CD4-positive, CD25-positive, alpha-beta regulatory T cell (primary cell): ENCODE measurements at places on chromosomes 5 and 9.

DNA sequence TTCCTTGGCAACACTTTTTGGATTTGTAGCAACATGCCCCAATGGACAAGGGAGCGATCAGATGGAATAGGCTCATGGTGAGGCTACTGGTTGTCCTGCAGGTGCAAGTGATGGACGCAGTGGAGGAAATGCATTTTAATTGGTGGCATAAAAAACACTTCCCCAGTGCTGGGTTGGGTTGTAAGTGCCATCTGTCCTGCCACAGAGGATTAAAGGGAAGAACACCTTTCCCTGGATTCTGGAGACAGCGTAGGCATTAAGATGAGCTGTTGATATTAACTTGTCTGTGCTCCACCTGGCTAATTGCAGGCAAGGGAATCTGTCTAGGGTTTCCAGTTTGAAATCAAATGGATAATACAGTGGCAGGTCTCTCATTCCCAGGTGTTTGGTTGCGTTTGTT lies 173.4 kb downstream of the ZNF462 start:
- DNase-seq, result no peak

DNA sequence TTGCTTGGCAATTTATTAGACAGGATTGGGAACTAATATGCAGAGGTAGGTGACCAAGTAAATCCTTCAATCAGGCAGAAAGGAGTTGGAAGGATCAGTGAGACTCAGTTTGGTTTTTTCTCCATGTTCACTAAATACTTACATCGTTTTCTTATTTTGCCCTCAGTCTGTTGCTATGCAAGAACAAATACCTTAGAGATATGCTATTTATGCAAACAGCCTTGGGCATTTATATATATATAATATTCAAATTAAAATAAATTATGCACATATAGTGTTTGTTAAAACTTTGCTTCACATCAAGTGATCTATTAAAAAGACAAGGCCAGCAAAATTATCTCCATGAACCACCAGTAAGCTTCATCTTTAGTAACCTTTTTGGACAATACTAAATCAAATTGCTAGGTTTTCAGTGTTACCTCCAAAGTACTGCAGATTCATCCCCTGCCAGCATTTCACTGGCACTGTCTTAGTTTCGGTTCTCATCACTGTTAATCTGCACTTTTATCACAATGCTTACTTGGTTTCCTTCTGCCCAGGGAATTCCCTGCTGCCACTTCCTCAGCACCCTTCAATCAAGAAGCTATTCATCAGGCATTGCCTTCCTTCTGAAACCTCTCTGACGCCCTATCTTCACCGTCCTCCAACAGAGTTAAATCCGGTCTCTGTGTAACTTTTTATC lies 26.0 kb upstream of the LIFR start:
- no peak for DNase-seq

GRCh38 chr9:35035851-35036701 lies 36.3 kb downstream of the VCP start:
- DNase-seq, result peak; percentile 20

DNA sequence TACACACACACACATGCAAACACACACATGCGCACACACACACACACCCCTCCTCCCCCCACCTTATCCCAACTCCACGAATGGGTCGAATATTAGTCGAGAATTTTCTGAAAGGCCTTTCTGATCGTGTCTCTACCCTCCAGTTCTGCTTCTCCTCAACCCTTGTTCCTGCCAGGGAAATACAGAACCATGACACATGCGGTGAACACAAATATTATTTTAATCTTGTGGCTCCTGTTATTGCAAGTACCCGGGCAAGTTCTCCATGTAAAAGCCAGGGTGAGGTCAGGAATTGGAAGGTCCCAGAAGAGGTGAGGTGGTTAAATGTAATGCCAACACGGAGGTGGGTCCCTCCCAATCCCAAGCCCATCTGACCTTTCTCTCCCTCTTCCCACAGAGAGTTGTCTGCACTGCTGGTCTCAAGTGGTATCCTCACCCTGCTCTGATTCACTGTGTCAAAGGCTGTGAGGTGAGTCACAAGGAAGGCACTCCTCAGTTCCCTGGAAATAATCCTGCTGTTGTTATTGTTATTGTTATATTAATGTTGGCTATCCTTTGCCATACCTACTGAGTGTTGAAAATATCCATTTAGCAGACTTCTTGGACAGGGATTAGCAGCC lies 223.7 kb downstream of the PAPPA start:
- no peak for DNase-seq

DNA sequence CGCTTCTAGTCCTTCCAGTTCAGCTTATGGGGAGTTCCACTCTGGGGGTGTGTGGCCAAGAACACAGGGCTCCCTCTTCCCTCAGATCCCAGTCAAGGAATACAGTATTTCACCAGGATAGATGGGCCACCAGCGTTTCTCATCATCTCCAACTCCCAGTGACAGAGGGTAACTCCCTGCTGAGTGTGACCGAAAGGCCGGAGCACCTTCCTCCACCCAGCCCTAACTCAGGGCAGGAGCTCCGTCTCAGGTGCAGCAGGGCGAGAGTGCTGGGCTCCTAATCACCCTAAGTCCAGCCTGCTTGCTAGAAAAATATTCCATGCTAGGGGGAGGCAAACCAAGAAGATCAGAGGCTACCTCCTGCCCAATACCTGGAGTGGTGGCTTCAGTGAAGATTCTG lies 102.6 kb downstream of the ADAMTS2 start:
- no peak for DNase-seq

DNA sequence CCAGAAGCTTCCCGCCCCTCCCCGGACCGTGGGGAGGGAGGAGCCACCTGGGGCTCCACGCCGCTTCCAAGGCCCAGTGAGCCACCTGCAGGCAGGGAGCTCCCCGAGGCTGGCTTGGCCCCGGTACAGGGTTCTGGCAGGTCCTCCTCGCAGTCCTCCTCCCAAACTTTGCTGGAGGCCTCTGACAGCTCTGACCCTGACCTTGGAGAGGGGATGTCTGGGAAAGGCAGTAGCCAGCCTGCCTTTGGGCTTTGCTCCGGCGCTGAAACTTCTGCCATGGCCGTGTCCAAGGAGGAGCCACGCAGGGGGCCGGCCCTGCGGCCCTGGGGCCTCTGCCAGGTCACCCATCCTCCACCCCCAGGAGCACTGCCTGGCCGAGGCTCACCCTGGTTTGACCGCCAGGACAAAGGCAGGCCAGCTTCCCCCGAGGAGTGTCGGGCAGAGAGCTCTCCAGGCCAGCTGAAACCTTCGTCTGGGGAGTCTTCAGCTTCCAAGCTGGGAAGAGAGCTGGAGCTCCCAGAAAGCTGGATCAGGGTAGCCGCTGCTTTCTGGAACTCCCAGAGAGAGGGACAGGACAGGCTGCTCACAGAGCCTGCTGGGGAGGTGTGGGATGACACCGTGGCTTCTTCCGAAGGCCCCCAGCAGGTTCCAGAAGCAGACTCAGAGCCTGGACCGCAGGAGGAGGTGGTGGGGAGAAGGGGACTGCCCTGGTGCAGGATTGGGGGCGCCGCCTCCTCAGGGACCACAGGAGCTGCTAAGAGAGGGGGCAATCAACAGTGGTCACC lies 9.0 kb upstream of the QSOX2 start:
- DNase-seq, result no peak

DNA sequence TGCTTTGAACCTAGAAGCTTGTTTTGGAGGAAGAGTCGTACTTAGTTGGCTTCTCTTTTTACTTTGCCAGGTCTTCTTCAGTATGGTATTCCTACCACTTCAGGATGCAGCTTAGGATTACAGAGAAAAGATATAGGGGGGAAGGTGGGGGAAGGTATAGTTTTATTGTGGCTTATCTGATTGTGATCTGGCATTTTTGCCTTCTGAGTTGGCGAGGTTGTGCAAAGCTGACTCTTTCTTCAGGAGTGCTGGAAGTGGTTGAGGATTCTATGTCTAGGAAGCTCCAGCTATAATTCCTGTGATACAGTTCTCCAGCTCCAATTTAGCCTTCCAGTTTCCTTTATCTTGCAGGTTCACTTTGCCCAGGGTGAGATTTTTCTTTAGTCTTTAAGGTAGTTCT lies 7.0 kb downstream of the CDC42SE2 start:
- no peak for DNase-seq

DNA sequence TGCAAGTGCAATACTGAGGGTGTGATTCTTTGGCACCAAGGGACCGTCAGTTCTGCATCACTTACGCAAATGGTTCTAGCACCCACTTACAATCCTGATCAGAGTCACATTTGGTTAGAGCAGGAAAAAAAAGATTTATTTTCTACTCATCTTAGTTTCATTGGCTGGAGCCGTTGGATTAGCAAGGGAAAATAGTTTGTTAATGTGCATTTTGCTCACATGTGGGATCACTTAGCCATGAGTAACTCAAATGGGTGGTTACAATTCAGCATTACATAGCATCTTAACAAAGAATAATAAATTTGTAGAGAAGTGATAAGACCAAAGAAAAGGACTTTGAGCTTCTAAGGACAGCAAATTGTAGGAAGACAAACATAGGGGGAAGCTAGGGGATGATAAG lies 216.9 kb downstream of the AUH start:
- no peak for DNase-seq
